Mesothelial cell of epicardium (in vitro differentiated cells): ENCODE measurements at places on chromosomes 6 and 20. TPM values are rescaled to one million over a fixed set of nuclear protein-coding genes. Genes with fewer than 3 reads are reported as not detected.

GRCh38 chr20:48695738-48696137, 132.1 kb downstream of the PREX1 start:
- no peak for DNase-seq

DNA sequence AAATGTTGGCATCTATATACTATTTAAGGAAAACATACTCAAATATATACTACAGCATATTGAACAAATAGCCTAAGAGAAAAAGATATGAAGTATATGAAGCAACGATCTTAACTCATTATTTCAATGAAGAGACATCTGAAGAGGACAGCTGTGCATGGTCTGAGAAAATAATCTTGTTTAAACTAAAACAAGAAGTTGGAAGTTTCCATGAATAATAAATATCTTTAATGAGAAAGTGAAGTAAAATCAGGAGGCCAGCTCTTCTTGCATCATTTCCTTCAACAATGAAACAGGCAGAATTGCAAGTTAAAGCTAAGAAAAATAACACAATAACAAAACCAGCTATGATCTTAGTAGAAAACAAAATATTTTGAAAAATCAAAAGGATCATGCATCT, 1265.4 kb upstream of the MAP3K7 start:
- DNase-seq: no peak

- DNase-seq: no peak
Observed at GRCh38 chr20:33061658-33062028, 7.9 kb downstream of the BPIFB3 start.

GRCh38 chr6:113011389-113011788, 664.3 kb downstream of the RFPL4B start:
- DNase-seq: no peak

- DNase-seq: no peak
Observed at GRCh38 chr6:82441047-82441855, 77.6 kb downstream of the TPBG start.

GRCh38 chr6:22322103-22323030, 25.5 kb upstream of the PRL start:
- DNase-seq: no peak

DNA sequence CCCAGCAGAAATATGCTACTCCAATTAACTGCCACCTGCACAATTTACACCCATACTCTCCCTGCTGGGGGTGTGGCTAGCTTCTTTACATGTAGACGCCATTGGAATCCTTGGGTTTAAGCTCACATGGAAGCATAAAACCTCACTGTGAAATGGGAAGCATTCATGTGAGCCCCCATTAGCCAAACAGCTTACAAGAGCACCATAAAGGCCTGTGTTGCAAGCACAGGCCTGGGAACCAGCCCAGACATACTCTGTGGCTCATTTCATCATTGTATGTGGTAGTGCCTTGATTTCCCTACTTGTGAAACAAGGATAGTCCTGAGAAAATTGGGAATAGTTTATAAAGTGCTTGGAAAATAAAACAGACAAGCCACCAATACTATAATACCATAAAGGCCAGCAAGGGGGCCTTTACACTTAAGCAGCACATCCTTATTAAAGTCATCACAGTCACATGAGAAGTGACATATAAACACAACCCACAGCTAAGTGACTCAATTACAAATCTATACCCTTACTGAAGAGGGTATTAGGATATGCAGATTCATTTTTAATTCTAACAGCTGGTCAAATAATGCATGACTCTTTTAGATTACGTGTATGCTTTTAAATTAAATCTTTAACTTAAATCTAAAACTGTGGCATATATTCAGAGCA, 6.8 kb downstream of the ADNP start:
- no peak for DNase-seq

DNA sequence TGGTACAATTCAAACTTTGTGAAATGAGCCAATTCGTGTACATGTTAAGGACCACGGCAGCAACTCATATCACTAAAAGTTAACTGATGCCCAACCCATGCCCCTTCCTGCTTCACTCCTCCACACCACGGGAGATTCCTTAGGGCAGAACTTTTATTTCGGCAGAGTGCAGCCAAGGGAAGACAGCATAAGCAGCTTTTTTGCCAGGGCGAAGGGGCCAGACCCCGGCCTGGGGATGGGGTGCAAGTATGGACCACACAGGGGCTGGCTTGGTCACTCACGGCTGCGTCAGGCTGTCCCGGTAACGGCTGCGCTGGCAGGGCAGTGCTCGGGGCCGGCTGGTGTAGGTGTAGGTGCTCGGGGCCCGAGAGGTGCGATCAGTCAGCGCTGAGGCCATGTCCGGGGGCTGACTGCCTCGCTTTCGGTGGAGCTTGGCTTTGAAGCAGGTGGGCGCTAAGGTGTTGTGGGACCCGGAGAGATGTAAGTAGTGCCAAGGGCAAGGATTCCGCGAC, 792 bp downstream of the RSPH3 start:
- no peak for DNase-seq

- DNase-seq: no peak
Observed at GRCh38 chr6:16948396-16948795, 153.5 kb upstream of the STMND1 start.

DNA sequence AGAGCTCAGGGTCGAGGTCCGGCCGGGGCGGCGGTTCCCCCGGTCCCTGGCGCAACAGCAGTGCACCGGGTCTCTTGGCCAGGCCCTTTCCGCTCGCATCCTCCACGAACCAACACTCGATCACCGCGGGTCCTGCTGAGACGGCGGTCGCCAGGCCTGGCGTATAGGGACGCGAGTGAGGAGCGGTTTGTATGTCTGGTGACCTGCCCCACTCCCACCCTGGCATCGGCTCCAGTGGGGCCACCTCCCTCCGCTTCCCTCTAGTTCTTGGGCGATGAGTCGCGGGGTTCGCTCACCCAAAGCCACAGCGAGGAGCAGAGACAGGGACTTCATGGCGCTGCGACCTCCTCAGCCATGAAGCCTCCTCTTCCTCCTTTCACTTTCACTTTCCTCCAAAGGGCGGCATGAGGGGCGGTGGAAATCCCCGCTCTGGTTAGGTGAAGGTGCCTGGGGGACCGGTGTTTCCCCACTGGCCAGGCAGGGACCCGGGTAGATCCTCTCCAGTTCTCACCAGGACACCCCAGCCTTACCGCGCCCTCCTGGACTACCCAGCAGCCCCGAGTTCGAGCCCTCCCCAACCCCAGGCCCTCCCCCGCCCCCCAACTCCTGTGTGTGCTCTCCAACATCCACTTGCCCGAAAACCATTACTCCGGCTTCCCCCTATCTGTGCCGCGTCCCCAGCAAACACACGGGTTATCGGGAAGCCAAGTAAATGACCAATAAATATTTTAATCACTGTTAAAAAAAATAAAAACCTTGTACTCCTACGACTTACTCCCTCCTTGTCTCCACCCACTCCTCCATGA, at the start of gene TAPBP:
Gene TAPBP (minus strand): TSS at position 370 of the 806 bp plus-strand sequence. CDS start 37 bp downstream, at position 333.
- no peak for DNase-seq

- no peak for DNase-seq
Observed at GRCh38 chr6:87670707-87671106, 31.3 kb downstream of the AKIRIN2 start.

- no peak for DNase-seq
Observed at GRCh38 chr6:14134211-14134910, 16.8 kb downstream of the CD83 start.

- DNase-seq: no peak
Observed at GRCh38 chr6:75235271-75235670, 8.3 kb downstream of the COX7A2 start.

GRCh38 chr20:10502098-10502526, 67.0 kb downstream of the SLX4IP start:
- DNase-seq: no peak

DNA sequence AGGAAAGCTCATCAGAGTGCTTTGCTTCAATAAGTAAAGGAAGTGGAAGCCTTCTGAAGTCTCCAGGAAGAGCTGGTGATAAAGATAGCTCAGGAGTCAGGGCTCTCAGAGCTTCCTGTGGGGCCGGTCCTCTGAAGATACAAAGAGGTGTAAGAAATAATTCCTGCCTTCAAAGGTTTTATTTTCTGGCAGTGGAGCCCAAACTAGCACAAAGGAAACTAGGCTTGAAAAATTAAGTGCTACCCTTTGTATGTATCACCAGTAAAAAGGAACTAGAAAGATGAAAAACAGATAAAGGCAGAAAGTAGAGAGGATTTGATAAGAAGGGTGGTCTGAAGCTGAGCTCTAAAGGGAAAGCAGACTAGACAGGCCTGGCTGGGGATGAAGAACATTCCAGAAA, 204.1 kb upstream of the SASH1 start:
- no peak for DNase-seq

- no peak for DNase-seq
Observed at GRCh38 chr6:10633216-10633615, 61.2 kb downstream of the C6orf52 start.

CPXM1 gene
- 152 to 160 TPM (median 155 TPM) in 3 replicates for total RNA-seq

SUMO4 gene
- 3.4 to 4.2 TPM (median 3.9 TPM) in 3 replicates for total RNA-seq

ERGIC3 gene
- total RNA-seq: 253 to 258 TPM (median 255 TPM) in 3 replicates

MEI4 gene
- 1.2 to 1.5 TPM (median 1.3 TPM) in 3 replicates for total RNA-seq
